ENCODE measurements at places on chromosomes 12 and 14. TPM values are rescaled to one million over a fixed set of nuclear protein-coding genes. Genes with fewer than 3 reads are reported as not detected.

Gene PTPRR
- 0.09 TPM for total RNA-seq

Gene KLHDC1
- 4.0 TPM for total RNA-seq

Gene OTUB2
- 0.85 TPM for total RNA-seq

Gene NR4A1
- total RNA-seq: 4.3 TPM

Gene ACSM4
- not detected for total RNA-seq

Gene FGD4
- 6.0 TPM for total RNA-seq

Gene MIP
- total RNA-seq: not detected

Gene COA8
- total RNA-seq: 17.1 TPM

Gene MGP
- total RNA-seq: 8.0 TPM

Gene B4GALNT1
- total RNA-seq: 0.55 TPM

Gene KRT82
- total RNA-seq: not detected

Gene PKP2
- 0.55 TPM for total RNA-seq

Gene HELB
- 2.6 TPM for total RNA-seq

Gene TMEM253
- total RNA-seq: not detected

Gene RPGRIP1
- not detected for total RNA-seq

Gene PGF
- total RNA-seq: 3.5 TPM

Gene SRGAP1
- total RNA-seq: 12.3 TPM

Gene CLEC6A
- not detected for total RNA-seq
